NCI-H1694 (cell line): ENCODE measurements at places on chromosomes 1 and 21.
A peak's percentile ranks its signal among the peaks of the same experiment; 100 is the strongest.

DNA sequence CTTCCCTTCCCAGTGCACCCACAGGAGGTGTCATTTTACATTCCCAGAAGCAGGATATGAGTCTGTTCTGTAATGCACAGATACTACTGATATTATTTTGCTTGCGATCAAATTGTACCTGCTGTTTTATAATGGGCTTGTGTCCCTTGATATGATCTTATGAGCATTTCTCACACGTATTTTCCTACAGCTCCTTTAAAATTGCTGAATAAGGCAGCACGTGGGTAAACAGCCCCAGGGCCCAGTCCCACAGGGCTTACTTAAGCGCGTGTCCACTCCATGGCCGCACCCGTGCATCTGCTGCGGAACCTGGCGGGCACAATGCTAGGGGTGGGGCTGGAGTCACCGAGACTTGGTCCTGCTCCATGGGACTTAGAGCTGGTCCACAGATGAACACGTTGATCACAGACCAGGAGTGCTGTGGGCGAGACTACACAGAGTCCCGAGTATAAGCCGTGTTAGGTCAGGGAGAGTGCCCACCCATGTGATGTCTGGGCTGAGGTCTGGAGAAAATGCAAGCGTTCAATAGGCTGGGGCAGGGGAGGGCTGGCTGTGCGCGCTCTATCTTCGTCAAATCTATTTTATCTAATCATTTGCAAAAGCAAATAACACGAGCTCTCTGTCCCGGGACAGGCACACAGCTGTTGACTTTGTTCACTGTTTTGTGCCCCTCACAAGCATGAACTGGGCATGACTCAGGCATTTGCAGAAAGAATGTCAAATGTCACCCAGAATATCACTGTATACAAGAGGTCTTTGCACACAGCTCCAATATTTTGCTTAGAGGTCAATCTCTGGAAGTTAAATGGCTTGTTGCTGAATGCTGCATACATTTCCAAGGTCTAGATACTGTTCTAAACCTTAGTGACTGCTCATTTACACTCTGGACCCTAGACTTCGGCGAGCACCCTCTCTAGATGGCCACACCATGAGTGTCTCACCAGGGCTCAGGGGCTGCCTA lies 119.3 kb downstream of the CRYAA start:
- DNase-seq: no peak

DNA sequence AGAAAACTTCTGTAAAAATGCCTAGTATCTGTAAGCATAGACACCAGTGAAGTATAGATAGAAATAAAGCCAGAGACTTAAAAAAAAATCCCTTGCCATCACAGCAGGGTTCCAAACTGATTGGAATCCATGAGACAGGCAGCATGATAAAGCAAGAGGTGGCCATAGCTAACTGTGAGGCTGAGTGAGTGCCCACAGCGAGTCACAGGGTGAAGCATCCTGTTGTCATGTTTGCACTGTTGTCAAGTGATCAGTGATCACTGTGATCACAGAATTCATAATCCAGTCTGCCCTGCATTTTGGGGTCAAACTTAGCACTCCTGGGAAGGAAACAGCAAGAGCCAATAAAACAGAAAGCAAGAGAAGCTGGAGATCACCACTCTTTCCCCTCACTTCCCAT lies 33.3 kb downstream of the LRRC8B start:
- no peak for DNase-seq

DNA sequence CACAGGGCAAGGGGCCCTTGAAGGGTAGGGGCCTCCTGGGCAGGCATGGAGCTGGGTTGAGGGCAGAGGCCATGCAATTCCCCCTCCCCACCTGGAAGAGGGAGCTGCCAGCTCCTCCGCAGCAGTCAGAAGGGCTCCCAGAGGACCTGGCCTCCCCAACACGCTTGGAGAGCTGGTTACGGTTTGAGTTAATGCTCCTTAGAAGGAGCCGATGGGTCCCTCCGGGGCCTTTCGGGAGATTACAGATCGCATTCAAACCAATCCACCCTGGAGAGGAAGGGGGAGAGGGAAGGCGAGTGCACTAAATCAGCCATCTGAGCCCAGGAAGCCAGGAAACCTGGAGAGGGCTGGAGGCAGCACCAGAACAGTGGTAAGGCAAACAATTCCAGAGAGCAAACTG lies 106.3 kb upstream of the CSF3R start:
- no peak for DNase-seq

- no peak for DNase-seq
These were observed 842 bp upstream of the GCSAML start for GRCh38 chr1:247548092-247548491.

GRCh38 chr1:229674042-229674441 lies 48.0 kb downstream of the URB2 start:
- DNase-seq: no peak

DNA sequence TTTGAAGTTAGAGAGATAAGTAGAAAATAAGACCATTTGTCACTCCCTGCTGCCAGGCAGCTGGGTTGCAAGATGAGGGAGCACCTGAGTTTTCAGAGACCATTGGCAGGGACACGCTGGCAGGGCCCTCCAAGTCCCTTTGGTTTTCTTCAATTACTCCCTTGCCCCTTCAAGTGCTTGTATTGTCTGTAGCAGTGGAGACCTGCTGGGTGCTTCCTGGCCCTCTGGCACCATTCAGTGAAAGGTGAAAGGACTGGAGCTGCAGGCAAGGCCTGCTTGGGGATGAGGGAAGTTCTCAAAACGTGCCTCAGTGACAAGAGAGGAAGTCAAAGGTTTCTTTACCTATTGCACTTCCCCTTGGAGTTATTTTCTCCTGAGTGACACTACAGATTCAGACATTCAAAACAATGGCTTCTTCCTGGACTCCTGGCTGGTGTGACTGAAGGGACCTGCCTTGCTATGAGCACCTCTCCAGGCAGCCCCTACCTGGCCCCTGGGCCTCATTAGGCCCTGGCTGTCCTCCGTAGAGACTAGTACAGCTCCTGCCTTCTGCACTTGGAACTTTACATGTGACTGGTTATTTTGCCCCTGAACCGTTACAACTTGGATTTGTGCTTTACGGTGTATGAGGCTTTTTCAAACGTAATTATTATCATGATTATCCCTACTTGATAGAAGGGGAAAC lies 100.1 kb downstream of the C1orf21 start:
- DNase-seq: no peak

GRCh38 chr1:25520446-25521061 lies 22.9 kb upstream of the LDLRAP1 start:
- DNase-seq: peak; percentile 47

GRCh38 chr21:38171723-38172344 lies 85.0 kb upstream of the KCNJ15 start:
- DNase-seq: no peak

- no peak for DNase-seq
These were observed 44.0 kb downstream of the ODF2L start for GRCh38 chr1:86352086-86352485.

DNA sequence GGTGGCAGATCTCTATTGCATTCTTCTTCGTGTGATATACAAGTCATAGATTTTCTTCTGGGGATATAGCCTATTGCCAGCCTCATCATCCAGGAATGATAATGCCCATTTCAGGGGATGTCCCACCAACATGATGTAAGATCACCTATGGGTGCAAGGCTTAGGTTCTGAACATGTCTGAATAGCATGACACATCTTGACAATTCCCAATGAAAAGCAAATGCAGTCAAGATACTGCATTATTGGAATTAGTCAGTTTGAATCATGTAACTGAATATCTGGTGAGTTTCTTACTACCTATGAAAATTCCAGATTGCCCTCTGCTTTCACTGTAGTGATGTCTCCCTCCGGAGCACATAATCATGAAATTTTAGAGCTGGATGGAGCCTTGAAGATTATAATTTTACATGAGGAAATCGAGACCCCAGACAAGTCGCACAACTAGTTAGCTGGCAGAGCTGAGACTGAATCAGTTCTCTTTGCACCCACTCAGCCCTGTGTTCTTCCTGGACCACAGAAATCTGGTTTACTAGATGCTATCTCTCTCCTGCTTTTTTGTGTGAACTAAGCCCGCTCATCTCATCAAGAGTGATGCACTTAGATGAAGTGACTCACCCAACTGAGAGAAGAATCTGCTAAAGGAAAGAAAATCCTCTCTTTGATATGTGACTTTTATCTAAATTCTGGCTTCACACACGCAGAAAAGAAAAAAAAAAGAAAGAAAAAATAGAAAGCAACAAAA lies 65.0 kb downstream of the WDR64 start:
- DNase-seq: no peak

GRCh38 chr1:21509351-21510112 lies at the start of gene ALPL:
TSS of gene ALPL (plus strand) at chr1:21509423. CDS start at chr1:21554082, 44,659 bp downstream.
- DNase-seq: no peak

- DNase-seq: no peak
These were observed 56.3 kb upstream of the JUN start for GRCh38 chr1:58839846-58840835.

DNA sequence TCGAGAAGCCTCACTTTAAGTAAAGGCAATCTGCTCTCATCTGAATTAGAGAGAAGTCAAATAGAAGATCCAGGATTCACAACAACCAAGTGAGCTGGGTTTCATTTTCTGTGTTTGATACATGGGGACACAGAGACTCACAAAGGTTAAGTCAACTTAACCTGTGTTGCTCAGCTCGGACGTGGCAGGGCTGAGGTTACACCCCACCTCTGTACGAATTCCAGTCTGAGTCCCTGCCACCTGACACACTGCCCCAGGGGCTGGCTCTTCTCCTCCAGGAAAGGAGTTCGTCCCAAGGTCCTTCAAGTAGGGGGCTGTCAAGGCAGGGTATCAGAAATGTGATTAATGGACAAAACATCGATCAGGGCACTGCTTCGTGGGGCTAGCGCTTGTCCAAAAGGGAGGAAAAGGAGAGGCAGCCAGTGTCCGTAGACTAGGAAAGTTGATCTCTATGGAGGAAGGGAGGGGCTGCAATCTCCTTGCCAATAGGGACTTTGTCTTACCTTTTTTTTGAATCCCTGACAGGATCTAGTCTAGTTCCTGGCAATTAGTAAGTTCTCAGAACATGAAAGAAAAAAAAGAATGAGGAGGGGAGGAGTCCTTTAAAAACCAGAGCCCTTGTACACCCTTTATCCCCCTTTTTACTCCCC lies 116.4 kb downstream of the CNIH3 start:
- DNase-seq: no peak
